ENCODE measurements at places on chromosomes 3 and 15. TPM values are rescaled to one million over a fixed set of nuclear protein-coding genes. Genes with fewer than 3 reads are reported as not detected.

The ERICH6 gene
- not detected for total RNA-seq

The CIDEC gene
- 1.6 TPM for total RNA-seq

The RCN2 gene
- 54.6 TPM for total RNA-seq

The LTK gene
- 0.51 TPM for total RNA-seq

The MUC20 gene
- total RNA-seq, result 19.7 TPM

The IL17RE gene
- 13.6 TPM for total RNA-seq

The GHRL gene
- total RNA-seq, result 29.6 TPM

The STARD5 gene
- 15.1 TPM for total RNA-seq

The CACNA2D2 gene
- total RNA-seq, result 7.8 TPM

The PLSCR4 gene
- 6.0 TPM for total RNA-seq

The CTSH gene
- total RNA-seq, result 55.4 TPM

The GRM7 gene
- total RNA-seq, result 10.8 TPM

Data from type B pancreatic cell (in vitro differentiated cells).